ENCODE measurements at places on chromosomes 7 and 10.

- DNase-seq: no peak
Observed at GRCh38 chr7:106365252-106366005, 80.6 kb upstream of the NAMPT start.

DNA sequence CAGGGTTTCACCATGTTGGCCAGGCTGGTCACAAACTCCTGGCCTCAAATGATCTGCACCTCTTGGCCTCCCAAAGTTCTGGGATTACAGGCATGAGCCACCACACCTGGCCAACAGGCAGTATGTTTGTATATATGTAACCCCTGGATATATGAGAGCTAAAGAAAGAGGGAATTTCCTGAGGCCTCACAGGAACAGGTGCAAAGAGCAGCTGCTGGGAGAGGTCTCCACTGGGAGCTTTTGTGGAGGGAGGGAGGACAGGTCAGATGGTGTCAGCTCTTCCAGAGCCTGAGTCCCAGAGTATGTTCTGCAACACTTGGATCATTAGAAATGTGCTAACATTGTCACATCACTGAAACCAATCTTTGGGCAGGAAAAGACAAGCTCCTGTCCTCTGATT lies 110.1 kb upstream of the KIF5B start:
- DNase-seq: no peak

- DNase-seq: peak; percentile 29
Observed at GRCh38 chr7:111240371-111240770, 149.4 kb downstream of the LRRN3 start.

- DNase-seq: no peak
Observed at GRCh38 chr10:129730272-129730992, 233.6 kb downstream of the EBF3 start.

- DNase-seq: no peak
Observed at GRCh38 chr7:6226194-6226799, 46.1 kb downstream of the CYTH3 start.

DNA sequence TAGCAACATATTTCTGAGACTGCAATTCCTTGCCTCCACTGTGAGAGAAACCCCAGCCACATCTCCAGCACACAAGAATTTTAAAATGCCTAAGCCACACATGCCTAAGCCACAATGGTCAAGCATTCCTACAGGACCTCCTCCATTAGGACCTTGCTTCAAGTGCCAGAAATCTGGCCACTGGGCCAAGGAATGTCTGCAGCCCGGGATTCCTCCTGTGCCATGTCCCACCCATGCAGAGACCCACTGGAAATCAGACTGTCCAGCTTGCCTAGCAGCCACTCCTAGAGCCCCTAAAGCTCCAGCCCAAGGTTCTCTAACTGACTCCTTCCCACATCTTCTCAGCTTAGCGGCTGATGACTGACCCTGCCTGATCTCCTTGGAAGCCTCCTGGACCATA lies 117.5 kb downstream of the AHR start:
- no peak for DNase-seq

DNA sequence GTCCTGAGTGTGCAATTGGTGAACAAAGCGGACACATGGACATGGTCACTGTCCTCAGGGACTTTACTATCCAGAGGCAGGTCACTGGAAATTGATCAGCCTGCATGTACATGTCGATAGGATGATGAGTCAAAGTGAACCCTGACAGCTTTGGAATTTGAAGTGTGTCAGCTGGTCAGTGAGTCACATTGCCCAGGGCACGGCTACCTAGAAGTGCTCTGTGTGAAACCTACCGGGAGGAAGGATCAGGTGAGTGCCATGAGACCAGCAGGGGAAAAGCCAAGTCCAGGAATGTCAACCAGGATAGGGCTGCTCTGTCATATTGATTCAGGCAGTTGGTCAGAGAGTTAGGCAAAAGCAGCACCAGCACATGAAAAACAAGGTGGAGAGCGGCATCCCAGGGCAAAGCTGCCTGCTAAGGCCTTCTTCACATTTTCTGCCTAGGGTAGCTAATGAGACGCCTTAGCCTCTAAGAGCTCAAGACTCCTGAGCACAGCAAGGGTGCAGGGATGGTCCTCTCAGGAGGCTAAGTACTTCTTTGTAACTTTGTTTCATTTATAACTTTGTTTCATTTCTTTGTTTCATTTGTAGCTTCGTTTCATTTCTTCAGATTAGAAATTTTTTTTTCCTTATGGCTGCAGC lies 19.4 kb upstream of the PDCD4 start:
- no peak for DNase-seq

GRCh38 chr10:108422286-108422685 lies 1257.8 kb upstream of the SORCS1 start:
- DNase-seq: no peak

DNA sequence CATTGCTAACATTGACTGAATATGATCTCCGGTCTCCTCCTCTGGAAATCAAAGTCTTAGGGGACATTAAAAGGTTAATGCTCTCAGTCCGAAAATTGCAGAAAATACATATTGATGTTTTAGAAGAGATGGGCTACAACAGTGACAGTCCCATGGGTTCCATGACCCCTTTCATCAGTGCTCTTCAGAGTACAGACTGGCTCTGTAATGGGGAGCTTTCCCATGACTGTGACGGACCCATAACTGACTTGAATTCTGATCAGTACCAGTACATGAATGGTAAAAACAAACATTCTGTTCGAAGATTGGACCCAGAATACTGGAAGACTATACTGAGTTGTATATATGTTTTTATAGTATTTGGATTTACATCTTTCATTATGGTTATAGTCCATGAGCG lies 39.2 kb downstream of the SAMD8 start:
- DNase-seq: no peak

DNA sequence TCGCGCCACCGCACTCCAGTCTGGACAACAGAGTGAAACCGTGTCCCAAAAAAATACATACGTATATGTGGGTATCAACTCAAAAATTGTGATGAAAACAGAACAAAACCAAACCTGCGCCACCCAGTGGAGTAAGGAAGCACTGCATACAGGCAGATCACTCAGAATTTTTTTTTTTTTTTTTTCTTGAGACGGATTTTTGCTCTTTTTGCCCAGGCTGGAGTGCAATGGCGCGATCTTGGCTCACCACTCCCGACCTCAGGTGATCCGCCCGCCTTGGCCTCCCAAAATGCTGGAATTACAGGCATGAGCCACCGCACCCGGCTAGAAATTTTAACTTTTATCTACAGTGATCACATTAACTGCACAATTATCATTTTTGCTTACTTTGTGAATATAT lies 9.1 kb upstream of the TMEM236 start:
- peak; percentile 78 for DNase-seq

DNA sequence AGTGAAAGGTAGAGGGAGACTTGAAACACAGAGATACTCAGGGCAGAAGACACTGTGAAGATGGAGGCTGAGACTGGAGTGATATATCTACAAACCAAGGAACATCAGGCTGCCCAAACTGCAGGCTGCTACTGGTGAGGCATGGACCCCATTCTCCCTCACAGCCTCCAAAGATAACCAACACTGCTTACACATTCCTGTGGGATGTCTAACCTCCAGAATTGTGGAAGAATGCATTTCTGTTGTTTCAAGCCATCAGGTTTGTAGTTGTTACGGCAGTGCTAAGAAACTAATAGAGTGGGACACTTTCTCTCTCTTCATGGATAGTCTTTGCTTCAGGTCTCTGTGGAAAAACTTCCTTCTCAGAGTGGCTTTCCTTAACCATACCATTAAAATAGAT lies 182.6 kb upstream of the TMEM106B start:
- no peak for DNase-seq

Measured in NAMALWA (cell line).